ENCODE measurements at places on chromosomes 1 and 21.
A peak's percentile ranks its signal among the peaks of the same experiment; 100 is the strongest.

- no peak for DNase-seq
These were observed 172.6 kb downstream of the APP start for GRCh38 chr21:25997788-25998611.

GRCh38 chr1:2248854-2249558, 20.9 kb downstream of the SKI start:
- DNase-seq: no peak

GRCh38 chr1:230256896-230257295, 169.2 kb downstream of the PGBD5 start:
- DNase-seq: peak; percentile 67

DNA sequence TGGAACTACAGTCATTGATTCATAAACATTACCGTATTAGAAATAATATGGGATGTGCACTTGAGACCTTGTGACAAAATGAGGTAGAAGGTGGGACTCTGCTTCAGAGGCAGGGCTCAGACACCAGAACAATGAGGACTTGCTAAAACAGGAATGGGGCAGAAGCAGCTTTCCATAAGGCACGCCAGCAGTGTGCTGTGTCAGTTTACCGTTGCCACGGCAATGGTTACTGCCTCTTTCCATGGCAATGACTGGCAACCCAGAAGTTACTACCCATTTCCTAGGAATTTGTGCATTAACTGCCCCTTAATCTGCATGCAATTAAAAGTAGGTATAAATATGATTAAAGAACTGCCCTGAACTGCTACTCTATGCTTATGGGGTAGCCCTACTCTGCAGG, 169.0 kb downstream of the CHRM3 start:
- DNase-seq: no peak
